Stimulated activated CD8-positive, alpha-beta memory T cell treated with anti-CD3 and anti-CD28 coated beads, Interleukin-7, amount 100 ng/mL, for 1 hour (primary cell): ENCODE measurements at places on chromosomes 12 and 14.

GRCh38 chr12:26162905-26163304 lies 32.5 kb upstream of the SSPN start:
- no peak for DNase-seq

DNA sequence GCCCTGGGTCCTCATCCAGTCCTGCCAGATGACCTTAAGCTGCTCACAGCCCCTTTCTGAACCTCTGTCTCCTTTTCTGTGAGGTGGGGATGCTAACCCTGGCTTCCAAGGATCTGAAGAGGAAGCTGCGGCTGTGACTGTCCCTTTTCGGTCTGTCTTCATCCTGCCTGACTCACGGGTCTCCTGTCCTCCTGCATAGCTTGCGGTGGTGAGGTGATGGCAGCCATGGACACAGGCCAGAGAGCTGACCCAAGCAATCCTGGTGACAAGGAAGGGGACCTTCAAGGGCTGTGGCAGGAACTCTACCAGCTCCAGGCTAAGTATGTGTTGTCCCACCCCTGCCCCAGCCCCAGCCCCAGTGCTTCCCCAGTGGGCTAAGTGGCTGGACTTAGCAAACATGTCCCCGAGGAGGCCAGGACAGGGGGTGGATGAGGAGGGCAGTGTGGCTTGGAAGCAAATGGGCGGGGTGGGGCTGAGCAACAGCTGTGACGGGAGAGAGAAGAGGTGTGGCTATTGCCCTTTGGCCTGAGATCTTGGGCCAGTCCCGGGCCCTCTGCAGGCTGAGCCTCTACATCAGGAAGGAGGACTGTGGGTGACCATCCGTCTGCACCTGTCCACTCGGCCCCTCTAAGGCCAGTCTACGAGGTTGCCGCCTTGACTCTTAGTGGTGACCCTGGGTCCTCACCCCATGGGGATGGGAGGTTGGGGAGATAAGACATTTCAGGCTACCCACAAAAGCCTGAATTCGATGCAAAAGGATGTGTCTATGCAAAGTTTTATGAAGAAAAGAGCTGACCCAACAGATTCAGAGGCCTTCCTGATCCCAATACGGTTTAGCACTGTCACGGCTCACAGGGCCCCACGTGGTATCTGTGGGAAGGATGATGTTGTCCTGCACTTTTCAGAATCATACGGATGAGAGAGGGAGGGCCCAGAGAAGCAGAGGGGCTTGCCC lies 1.1 kb downstream of the CCDC197 start:
- DNase-seq = no peak

DNA sequence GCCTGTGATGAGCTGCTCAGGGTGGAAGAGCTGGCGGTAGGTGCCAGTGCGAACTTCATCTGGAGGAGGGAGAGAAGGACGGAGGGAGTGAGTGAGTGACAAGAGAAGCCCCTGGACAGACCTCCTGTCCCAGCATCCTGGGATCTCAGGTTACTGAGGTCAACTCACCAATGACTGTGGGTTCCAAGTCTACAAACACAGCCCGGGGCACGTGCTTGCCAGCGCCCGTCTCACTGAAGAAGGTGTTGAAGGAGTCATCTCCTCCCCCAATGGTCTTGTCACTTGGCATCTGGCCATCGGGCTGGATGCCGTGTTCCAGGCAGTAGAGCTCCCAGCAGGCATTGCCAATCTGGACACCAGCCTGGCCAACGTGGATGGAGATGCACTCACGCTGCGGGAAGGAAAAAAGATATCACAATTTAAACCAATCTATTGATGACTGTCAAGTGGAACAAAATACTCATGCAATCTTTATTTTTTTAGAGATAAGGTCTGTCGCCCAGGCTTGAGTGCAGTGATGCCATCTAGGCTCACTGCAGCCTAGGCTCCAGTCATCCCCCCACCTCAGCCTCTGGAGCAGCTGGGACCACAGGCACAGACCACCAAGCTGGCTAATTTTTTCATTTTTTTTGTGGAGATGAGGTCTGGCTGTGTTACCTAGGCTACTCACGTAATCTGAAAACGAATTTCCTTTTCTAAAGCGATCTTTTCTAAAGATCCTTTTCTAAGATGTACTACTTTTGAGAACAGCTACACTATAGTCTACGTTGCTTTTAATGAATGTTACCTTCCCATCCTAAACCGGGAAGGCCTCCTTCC lies 1.7 kb downstream of the TUBA1B start:
- DNase-seq = no peak

GRCh38 chr14:71967704-71968103 lies 35.5 kb downstream of the RGS6 start:
- DNase-seq = no peak

GRCh38 chr14:104550861-104551728 lies 28.5 kb upstream of the C14orf180 start:
- DNase-seq = no peak

DNA sequence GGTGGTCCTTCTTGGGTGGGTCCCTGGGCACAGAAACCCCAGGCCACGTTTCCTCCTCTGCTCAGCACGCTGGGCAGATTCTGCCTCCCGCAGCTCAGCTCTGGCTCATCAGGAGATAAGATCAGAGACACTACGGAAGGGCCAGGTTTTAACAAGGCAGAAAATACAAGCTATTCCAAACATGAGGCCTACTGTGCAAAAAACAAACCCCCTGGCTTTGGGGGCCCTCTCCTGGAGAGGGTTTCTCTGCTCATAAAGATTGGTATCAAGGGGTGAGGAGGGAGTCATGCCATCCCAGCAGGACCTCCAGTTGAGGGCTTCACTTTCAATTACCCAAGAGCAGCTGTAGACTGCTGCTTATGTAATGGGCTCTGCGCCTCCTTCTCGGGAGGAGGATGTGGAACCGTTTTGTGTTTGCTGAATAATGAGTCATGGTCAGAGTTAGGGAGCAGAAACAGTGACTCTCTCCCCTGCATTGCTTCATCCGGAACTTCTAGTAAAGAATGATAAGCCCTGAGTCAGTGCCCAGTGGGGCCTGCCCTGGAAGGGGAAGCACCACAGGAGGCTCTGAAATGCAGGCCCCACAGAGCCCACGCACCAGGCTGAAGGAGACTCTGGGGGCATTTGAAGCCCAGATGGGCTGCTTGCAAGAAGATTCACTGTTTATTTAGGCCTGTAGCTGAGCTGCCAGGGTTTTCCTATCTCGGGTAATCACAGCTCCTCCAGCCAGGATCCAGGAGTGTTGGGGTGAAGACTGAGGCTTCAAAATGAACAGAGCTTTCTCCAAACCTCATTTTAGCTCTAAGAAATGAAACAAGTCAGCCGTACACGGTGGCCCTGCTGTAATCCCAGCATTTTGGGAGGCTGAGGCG lies 79.3 kb downstream of the SSPN start:
- DNase-seq = no peak

DNA sequence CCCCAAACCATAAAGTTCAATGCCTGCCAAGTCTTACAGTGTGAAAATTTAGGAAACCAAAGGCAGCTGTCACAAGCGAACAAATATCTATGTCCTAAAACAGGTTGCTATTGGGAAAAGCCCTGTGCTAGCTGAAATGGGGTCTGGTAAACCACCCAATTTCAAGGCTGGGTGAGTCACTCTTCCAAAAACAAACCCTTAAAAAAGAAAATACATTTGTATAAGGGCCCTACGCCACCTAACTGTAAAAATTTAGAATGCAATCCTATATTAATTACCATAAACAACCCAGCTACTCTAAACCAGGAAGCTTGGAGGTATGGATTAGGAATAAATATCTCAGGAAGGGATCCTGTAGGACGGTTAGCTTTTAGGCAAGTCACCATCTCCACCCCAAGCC lies 32.1 kb downstream of the PRMT8 start:
- no peak for DNase-seq

- no peak for DNase-seq
Measured at GRCh38 chr12:84034871-84035270, 877.7 kb downstream of the SLC6A15 start.

- no peak for DNase-seq
Measured at GRCh38 chr12:46460682-46461210, 88.2 kb upstream of the SLC38A2 start.

GRCh38 chr12:41437563-41437962 lies 249.4 kb downstream of the PDZRN4 start:
- no peak for DNase-seq

GRCh38 chr12:113422030-113422885 lies at the start of gene SDSL:
Gene SDSL, plus strand, starts transcription at chr12:113422380. Its CDS starts 5,603 bp downstream, at chr12:113427983.
- DNase-seq = no peak

DNA sequence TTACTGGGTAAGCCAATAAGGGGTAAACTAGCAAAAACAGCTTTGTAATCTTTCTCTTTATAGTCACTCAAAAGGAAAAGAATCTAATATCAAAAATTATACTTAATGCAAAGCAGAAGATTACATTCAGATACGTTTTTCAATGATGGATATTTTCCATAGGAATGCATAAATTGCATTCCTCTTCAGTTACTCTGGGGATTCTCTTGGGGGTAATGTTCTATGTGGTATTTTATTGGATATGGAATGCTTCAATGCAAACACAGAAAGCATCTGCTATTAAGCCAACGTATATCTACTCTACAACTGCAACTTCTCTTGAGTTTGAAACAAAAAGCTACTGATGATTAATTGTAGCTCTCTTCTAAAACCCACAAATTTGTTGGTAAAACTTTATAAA lies 106.0 kb downstream of the SLC41A2 start:
- DNase-seq = no peak

DNA sequence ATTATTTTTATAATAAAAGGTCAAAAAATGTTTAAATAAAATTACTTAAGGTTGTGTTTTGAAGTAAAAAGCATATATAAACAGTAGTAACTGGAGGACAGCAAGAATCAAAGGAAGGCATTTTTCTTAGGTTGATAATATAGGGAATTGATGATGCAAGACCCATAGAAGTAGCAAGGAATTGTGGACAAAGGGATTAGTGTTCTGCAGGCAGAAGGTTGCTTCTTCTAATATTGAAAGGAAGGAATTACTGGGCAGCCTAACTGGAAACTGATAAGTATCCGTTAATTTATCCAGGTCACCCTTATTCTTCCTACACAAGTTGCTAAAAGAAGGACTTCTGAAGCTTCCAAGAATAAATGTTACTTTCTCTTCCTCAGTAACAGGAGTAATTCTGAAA lies 54.5 kb upstream of the ALX1 start:
- DNase-seq = no peak

DNA sequence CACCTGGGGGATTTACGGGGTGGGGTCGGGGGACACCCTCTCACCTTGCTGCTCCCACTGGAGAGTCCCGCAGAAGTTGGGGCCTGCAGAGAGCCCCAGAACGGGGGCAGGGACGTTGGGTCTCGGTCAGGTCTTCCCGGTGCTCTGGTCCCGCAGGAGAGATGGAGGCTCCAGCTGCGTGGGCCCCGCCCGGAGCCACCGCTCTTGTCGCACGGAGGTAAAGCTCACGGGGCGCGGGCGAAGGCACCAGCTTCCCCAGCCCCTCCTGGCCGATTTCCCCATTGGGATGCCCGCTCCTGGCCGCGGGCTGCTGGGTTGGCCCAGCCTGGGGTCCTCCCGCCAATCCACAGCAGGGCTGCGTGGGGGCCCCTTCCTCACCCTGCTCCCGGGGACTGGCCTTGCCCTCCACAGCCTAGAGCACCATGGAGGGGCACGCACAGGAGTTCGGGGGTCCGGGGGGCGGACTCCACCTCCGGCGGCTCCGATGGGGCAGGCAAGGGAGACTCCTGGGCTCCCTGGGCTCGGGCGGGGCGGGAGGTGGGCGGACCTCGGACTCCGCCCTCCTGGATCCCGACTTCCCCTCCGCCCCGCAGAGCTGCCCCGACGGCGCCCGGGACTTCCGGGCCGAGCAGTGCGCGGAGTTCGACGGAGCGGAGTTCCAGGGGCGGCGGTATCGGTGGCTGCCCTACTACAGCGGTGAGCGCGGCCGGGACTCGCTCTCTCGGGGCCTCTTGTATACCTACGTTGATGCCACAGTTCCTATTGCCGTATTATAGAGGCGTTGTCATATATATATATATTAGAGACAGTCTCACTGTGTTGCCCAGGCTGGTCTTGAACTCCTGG lies 8.4 kb downstream of the PAPLN start:
- DNase-seq = no peak

DNA sequence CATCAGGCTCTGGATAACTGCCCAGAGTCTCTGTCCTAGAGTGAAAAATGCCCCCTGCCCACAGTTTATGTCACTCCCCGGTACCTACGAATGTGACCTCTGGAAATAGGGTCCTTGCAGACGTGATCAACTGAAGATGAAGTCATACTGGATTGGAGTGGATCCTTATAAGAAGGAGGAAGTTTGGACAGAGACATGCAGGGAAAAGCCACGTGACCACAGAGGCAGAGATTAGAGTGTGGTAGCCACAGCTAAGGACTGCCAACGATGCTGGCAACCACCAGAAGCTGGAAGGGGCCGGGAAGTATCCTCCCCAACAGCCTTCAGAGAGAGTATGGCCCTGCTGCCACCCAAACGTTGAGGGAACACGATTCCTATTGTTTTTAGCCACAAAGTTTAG lies 101.2 kb upstream of the NCOR2 start:
- no peak for DNase-seq

- DNase-seq = no peak
Measured at GRCh38 chr14:100145682-100146464, 13.6 kb downstream of the DEGS2 start.

DNA sequence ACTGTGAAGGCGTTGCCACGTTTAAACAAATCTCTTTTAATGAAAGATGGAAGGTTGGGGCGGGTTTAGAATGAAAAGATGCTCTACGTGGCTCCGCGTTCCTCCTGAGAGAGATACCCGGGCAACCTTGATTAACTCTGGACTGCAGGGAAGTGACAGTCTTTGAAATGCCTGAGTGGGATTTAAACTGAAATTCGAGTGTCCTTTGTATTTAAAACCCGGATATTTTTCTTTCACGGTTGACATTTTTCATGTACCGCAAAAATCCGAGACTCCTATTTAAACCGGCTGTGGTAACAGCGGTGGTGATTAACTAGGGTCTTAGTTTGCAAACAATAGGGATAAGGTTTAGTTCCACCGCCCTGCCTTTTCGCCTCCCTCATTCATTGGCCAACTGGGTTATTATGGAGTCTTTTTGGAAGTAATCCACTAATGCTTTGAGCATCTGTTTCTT lies 707 bp downstream of the G2E3 start:
- no peak for DNase-seq
